ENCODE measurements at places on chromosomes 5 and 9.

GRCh38 chr5:86175224-86175623 is 442.5 kb upstream of the COX7C start:
- DNase-seq: no peak

DNA sequence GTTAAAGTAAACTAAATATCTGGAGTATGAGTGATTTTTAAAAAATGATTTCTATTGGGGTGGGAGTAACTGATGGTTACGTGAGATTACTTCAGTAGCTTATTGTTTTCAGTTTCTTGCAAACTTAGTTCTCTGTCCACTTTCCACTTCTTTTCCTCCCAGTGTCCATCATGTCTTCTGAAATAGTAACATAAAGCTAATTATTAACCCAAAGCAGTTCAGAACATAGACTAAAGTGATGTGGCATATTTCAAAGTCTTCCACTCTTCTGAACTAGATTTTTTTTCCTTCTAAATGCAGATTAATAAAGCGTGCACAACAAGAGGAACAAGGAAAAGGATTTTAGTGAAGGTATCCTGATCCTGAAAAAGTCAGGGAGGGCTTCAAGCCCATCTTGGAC is 114.1 kb downstream of the MAN2A1 start:
- no peak for DNase-seq

DNA sequence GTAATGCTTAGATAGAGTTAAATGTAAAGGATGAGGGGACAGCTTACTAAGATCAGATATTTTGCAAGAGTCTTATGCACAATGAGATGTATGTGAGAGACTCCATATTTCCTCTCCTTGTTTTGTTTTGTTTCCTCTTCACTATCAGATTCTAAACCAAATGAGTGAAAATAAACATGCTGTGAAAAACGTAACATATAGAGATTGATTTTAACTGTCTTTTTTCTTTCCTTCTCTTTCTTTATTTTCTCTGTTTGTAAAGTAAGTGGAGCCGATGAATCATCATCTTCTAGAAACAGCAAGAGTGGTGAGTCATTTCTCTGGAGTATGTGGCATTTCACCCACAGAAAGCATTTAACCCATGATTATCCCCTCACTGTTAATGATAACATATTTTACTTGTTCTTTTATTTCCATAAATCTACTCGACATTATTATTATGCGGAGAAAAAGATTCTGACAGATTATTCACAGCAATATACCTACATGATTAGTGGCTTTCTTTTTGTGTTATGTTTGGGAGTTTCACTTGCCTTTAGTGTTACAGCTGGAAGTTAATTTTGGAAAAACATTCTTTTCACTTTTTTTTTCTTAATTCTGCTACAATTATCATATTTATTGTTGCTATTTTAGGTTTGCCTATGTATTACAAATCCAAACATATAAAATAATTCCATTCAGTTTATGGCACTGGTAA is 2.1 kb upstream of the ANXA1 start:
- DNase-seq: no peak

DNA sequence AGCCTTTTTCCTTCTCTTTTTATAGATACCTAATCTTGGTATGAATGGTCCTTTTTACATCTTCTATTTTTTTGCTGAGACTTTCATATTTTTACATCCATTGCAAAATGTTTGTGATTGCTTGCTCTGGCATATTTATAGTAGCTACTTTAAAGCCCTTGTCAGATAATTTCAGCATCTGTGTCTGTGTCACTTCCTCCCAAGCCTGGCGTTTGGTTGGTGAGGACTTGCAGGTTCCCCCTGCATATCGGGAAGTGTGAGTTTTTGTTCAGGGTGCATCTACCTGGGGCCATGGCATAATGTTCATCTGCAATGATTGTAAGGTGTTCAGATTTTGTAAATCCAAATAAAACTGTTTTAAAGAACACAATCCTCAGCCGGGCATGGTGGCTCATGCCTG is 8.9 kb downstream of the FBXW5 start:
- no peak for DNase-seq

- DNase-seq: no peak
These were observed 6.1 kb downstream of the ZNF622 start for GRCh38 chr5:16459451-16459850.
